ENCODE measurements at places on chromosomes 6 and 20. TPM values are rescaled to one million over a fixed set of nuclear protein-coding genes. Genes with fewer than 3 reads are reported as not detected.

DNA sequence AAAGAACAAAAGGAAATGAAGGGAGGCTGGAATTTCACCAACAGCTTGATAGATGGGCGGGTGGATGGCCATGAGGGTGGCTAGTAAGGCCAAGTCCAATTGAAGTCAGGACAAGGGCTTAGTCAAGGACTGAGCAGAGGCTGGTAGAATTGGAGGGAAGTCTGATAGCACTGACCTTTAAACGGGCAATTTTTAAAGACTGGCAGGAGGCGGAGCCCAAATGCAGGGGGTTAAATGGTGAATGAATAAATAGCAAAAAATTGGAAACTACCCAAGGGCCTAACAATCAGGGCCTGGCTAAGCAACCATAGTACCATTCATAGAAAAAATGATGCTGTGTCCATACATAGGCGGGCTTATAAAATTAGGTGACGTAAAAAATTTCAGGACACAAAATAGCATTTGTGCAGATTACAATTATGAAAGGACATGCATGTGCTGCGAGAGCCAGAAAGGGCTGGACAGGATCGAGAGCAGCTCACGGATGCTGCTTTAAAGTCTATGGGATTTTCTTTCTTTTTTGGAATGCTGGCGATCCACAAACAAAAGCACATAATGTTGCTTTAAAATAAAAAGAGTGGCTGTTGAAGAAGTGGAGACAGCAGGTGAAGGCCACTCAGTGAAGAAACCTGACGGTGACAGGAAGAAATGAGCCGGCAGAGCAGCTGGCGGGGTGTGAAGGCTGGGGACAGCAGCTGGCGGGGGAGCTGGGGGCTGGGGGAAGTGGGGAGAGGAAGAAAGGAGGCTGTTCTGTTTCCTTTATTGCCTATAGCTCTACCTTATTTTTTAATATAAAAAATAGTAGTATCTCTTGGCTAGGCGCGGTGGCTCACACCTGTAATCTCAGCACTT, 42.8 kb upstream of the TAF8 start:
- no peaks in the 10 kb centered on the region for H3K27me3 ChIP-seq
- no peak overlapping the region for H3K27ac ChIP-seq
- peaks cover 38% of the 10 kb centered on the region for H3K4me1 ChIP-seq
- H3K4me3 ChIP-seq, result no peak overlapping the region
- no peaks in the 10 kb centered on the region for H3K36me3 ChIP-seq

GRCh38 chr6:854406-855118, 161.6 kb upstream of the EXOC2 start:
- H3K27ac ChIP-seq, result no peak overlapping the region
- DNase-seq, result no peak
- no peaks in the 10 kb centered on the region for H3K4me1 ChIP-seq
- no peaks in the 10 kb centered on the region for H3K36me3 ChIP-seq

GRCh38 chr6:12761376-12762115, 45.0 kb downstream of the PHACTR1 start:
- no peak overlapping the region for H3K4me3 ChIP-seq
- H3K4me1 ChIP-seq, result no peaks in the 10 kb centered on the region
- H3K27me3 ChIP-seq, result no peaks in the 10 kb centered on the region
- no peak for DNase-seq
- no peak overlapping the region for H3K27ac ChIP-seq

GRCh38 chr6:15038013-15038791, 207.7 kb upstream of the JARID2 start:
- H3K27ac ChIP-seq, result no peak overlapping the region
- DNase-seq, result no peak
- no peaks in the 10 kb centered on the region for H3K36me3 ChIP-seq

DNA sequence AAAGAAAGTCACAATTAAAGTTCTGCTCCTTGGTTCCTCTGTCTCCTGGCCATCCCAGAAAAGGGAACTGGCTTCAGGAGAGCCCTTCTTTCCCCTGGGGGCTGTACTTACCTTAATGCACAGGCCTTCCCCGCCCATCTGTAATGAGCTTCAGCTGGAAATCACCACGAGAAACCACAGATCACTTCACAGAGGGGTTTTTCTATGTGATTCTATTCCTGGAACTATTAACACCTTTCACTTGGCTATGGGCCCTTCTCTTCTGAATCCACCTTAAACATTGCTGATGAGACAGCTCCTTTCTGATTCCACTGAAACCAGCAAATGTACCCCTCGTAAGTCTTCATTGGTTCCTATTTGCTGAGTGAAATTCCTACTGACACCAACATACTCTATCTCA, 80.7 kb downstream of the FOXF2 start:
- no peak overlapping the region for H3K4me3 ChIP-seq
- no peak overlapping the region for H3K27ac ChIP-seq
- DNase-seq, result no peak
- H3K36me3 ChIP-seq, result no peaks in the 10 kb centered on the region
- no peaks in the 10 kb centered on the region for H3K27me3 ChIP-seq

GRCh38 chr6:144325232-144325631, 40.1 kb downstream of the UTRN start:
- peaks cover 53% of the 10 kb centered on the region for H3K4me1 ChIP-seq
- H3K36me3 ChIP-seq, result no peaks in the 10 kb centered on the region
- no peak for DNase-seq
- peak overlapping the region; percentile 6 for H3K27ac ChIP-seq

DNA sequence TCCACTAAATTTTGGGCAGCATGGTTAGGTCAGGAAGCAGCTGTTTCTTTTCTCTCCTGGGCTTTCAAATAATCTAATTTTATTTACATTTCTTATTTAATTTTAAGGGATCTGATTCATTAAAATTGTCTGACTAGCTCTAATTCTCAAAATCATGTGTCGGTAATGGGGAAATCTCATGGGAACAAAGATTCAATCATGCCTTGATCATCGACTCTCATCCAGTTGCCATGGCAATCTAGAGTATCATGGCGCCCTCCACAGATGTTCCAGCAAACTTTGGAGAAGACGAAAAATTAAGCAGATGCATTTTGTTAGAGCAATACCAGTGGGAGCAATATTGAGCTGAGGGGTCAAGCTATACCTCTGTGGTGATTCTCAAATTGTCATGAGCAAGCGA, 358.0 kb upstream of the CDH4 start:
- no peak overlapping the region for H3K27ac ChIP-seq
- H3K36me3 ChIP-seq, result no peaks in the 10 kb centered on the region
- H3K27me3 ChIP-seq, result no peaks in the 10 kb centered on the region
- no peaks in the 10 kb centered on the region for H3K4me1 ChIP-seq

DNA sequence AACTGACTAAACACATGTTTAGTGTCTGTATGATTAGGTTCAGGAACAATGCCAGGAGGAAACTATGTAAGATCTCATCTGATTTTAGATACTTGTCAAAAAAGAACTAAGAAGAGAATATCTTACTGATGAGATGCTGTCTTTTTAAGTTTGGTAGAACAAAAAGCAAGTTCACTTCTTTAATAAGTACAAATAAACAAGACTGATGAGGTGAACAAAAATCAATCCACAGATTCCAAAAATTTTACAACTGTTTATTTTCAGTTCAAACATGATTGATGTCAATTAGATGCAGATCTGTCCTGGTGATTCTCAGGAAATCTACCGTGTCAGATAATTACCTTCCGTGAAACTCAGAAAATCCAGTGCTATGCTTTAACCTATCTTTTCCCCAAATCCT, 24.9 kb downstream of the EPHA7 start:
- H3K27ac ChIP-seq, result no peak overlapping the region
- H3K36me3 ChIP-seq, result no peaks in the 10 kb centered on the region
- DNase-seq, result no peak
- H3K4me3 ChIP-seq, result no peak overlapping the region
- H3K27me3 ChIP-seq, result no peaks in the 10 kb centered on the region

DNA sequence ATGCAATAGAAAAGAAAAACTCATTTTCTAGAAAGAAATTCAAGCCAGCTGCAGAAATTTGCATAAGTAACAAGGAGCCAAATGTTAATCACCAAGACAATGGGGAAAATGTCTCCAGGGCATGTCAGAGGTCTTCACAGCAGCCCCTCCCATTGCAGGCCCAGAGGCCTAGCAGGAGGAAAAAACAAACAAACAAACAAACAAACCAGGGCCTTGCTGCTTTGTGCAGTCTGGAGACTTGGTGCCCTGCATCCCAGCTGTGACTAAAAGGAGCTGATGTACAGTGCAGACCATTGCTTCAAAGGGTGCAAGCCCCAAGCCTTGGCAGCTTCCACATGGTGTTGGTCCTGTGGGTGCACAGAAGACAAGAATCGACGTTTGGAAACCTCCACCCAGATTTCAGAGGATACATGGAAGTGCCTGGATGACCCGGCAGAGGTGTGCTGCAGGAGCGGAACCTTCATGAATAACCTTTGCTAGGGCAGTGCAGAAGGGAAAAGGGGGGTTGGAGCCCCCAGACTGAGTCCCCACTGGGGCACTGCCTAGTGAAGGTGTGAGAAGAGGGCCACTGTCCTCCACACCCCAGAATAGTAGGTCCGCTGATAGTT, 110.9 kb upstream of the AKAP12 start:
- no peak overlapping the region for H3K27ac ChIP-seq
- H3K27me3 ChIP-seq, result no peaks in the 10 kb centered on the region
- H3K4me1 ChIP-seq, result no peaks in the 10 kb centered on the region
- H3K4me3 ChIP-seq, result no peak overlapping the region
- no peaks in the 10 kb centered on the region for H3K36me3 ChIP-seq

GRCh38 chr6:9252799-9253198, 817.5 kb upstream of the SLC35B3 start:
- DNase-seq, result no peak
- no peaks in the 10 kb centered on the region for H3K4me1 ChIP-seq
- no peaks in the 10 kb centered on the region for H3K27me3 ChIP-seq
- no peak overlapping the region for H3K4me3 ChIP-seq

GRCh38 chr6:152100183-152100618, 292.7 kb downstream of the ESR1 start:
- no peak overlapping the region for H3K4me3 ChIP-seq
- H3K36me3 ChIP-seq, result no peaks in the 10 kb centered on the region
- H3K27me3 ChIP-seq, result no peaks in the 10 kb centered on the region
- peaks cover 4% of the 10 kb centered on the region for H3K4me1 ChIP-seq
- no peak for DNase-seq

DNA sequence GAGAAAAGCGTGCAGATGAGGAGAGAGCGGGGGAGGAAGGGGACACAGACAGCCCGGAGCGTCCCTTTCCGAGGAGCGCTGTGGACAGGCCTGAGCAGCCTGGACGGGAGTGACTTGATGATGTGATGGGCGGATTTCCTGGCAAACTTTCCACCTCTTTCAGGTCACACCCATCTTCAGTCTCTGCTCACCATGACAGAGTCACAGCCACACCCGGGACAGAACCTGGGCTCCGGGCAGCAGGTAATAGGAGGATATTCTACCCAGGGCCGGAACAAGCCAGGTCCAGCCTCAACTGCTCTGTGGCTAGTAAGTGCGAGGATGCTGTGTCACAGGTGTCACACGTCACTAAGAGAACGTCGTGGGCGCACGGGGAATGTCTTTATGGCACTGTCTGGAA, 84.3 kb downstream of the THBS2 start:
- H3K36me3 ChIP-seq, result no peaks in the 10 kb centered on the region
- no peak for DNase-seq
- no peaks in the 10 kb centered on the region for H3K27me3 ChIP-seq
- H3K4me3 ChIP-seq, result no peak overlapping the region
- H3K27ac ChIP-seq, result no peak overlapping the region

- no peak for DNase-seq
- H3K27ac ChIP-seq, result no peak overlapping the region
- no peaks in the 10 kb centered on the region for H3K36me3 ChIP-seq
- no peak overlapping the region for H3K4me3 ChIP-seq
These were observed 6.6 kb upstream of the ULBP2 start for GRCh38 chr6:149935246-149935645.

- H3K27ac ChIP-seq, result no peak overlapping the region
- no peak overlapping the region for H3K4me3 ChIP-seq
- DNase-seq, result no peak
These were observed 53.0 kb downstream of the ERMARD start for GRCh38 chr6:169804427-169804826.

- no peaks in the 10 kb centered on the region for H3K27me3 ChIP-seq
- H3K27ac ChIP-seq, result no peak overlapping the region
- no peak for DNase-seq
- no peaks in the 10 kb centered on the region for H3K36me3 ChIP-seq
- H3K4me3 ChIP-seq, result no peak overlapping the region
These were observed 100.1 kb upstream of the BHLHE23 start for GRCh38 chr20:63106765-63107448.

- no peak for DNase-seq
- no peak overlapping the region for H3K27ac ChIP-seq
- H3K27me3 ChIP-seq, result no peaks in the 10 kb centered on the region
- H3K4me3 ChIP-seq, result no peak overlapping the region
- no peaks in the 10 kb centered on the region for H3K4me1 ChIP-seq
These were observed 21.7 kb upstream of the MYT1 start for GRCh38 chr20:64142590-64142989.

GRCh38 chr6:132995432-132995831, 181.1 kb downstream of the RPS12 start:
- no peaks in the 10 kb centered on the region for H3K4me1 ChIP-seq
- no peaks in the 10 kb centered on the region for H3K36me3 ChIP-seq
- no peak for DNase-seq
- no peaks in the 10 kb centered on the region for H3K27me3 ChIP-seq

GRCh38 chr20:34850969-34851368, 21.7 kb downstream of the GGT7 start:
- no peak for DNase-seq
- no peaks in the 10 kb centered on the region for H3K4me1 ChIP-seq
- no peaks in the 10 kb centered on the region for H3K27me3 ChIP-seq
- peaks cover 16% of the 10 kb centered on the region for H3K36me3 ChIP-seq
- no peak overlapping the region for H3K27ac ChIP-seq

- no peaks in the 10 kb centered on the region for H3K36me3 ChIP-seq
- DNase-seq, result no peak
- no peak overlapping the region for H3K27ac ChIP-seq
- no peaks in the 10 kb centered on the region for H3K4me1 ChIP-seq
- H3K27me3 ChIP-seq, result no peaks in the 10 kb centered on the region
- H3K4me3 ChIP-seq, result no peak overlapping the region
These were observed 519.4 kb downstream of the CDKAL1 start for GRCh38 chr6:21053612-21054011.

- no peaks in the 10 kb centered on the region for H3K27me3 ChIP-seq
- peaks cover 10% of the 10 kb centered on the region for H3K4me1 ChIP-seq
- no peak for DNase-seq
- H3K27ac ChIP-seq, result no peak overlapping the region
- no peaks in the 10 kb centered on the region for H3K36me3 ChIP-seq
These were observed 124.1 kb downstream of the FOXO3 start for GRCh38 chr6:108684771-108685329.

- H3K27ac ChIP-seq, result no peak overlapping the region
- no peak overlapping the region for H3K4me3 ChIP-seq
- peaks cover 11% of the 10 kb centered on the region for H3K4me1 ChIP-seq
- no peaks in the 10 kb centered on the region for H3K27me3 ChIP-seq
These were observed 212.7 kb upstream of the AGPAT4 start for GRCh38 chr6:161486361-161487216.

The TP53TG5 gene
- total RNA-seq, result not detected

The RBPJL gene
- not detected for total RNA-seq

The SRC gene
- total RNA-seq, result 23.7 TPM

The TEAD3 gene
- 10.9 TPM for total RNA-seq

The MPIG6B gene
- total RNA-seq, result not detected

The RIPOR3 gene
- 9.3 TPM for total RNA-seq

The SLC24A3 gene
- total RNA-seq, result 4.0 TPM

The DSP gene
- total RNA-seq, result 122 TPM

All from thyroid gland (tissue), 4 donors.